ENCODE measurements at places on chromosomes 5 and 9.

- DNase-seq, result no peak
Observed at GRCh38 chr5:6146271-6146670, 232.1 kb downstream of the MED10 start.

- no peak for DNase-seq
Observed at GRCh38 chr5:22329683-22330082, 523.5 kb downstream of the CDH12 start.

- DNase-seq, result no peak
Observed at GRCh38 chr9:4748612-4749011, 7.6 kb upstream of the AK3 start.

- no peak for DNase-seq
Observed at GRCh38 chr9:128043467-128043868, 23.7 kb downstream of the NAIF1 start.

DNA sequence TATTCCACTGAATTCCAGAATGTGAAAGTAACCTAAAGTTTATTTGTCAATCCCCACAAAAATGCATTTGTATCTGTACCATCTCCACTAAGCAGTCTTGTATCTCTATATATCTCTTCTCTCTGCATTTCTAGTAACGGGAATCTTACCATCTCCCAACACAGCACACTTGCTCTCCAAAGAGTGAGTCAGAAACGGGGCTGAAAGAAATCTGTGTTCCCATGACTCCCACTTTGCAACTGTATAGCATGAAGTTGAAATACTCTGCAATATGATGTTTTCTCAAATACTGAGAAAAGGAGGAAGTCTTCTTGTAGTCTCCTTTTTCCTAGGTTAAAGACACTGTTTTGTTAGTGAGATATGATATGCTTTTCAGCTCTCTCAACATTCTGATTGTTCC lies 848.8 kb upstream of the ACO1 start:
- no peak for DNase-seq

- no peak for DNase-seq
Observed at GRCh38 chr5:170247363-170247762, 14.6 kb downstream of the C5orf58 start.

GRCh38 chr5:73692166-73692640 lies 66.2 kb downstream of the ARHGEF28 start:
- DNase-seq, result no peak

DNA sequence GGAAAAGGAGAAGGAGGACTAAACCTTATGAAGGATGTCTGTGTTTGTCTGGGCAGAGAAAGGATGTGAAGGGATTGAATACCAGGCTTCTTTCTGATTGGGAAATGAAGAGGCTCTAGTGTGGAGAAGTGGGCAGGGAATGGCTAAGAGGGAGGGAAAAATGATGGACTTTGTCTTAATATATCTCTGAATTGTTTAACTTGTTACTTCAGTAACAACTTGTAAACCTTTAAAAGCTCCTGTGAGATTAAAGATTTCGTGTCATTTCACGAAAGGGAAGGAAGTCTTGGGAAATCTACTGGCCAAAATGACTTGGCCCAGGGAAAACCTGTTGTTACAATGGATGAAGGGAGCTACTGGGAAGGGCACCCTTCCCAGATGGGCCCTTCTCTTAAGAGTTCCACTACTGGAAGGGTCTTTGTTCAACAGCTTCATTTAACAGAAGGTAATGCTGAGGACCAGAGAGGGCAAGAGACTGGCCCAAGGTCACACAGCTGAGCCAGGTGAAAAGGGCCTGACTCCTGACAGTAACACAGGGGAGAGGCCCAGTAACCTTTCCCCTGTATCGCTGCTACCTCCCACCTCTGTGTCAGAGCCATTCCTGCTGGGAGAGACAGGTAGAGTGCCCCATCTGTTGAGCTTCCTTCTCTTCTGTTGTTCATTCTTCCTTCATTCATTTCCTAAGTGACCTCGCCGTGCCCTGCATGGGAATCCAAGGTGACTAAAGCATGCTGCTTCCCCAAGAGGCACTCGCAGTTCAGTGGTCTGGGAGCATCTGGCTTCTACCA lies 5.1 kb upstream of the TCOF1 start:
- no peak for DNase-seq

GRCh38 chr5:150175536-150175935 lies 9.0 kb downstream of the CDX1 start:
- DNase-seq, result no peak

DNA sequence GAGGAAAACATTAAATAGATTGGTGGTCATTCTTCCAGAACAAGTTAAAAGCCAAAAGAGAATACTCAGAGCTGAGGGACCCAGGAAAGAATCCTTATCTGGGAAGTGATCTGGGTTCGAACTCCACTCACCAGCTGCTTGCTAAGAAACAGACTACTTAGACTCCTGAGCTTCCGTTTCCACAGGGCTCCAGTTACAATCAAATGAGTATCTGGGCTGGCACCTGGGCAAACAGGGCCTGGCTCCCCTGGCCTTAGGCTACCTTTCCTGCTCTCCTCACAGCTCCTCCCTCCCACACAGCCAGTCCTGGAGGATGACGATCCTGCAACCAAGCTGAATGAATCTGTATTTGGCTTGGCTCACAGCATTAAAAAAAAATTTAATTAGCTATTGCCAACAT lies 2.5 kb downstream of the MAPK9 start:
- DNase-seq, result no peak

- DNase-seq, result no peak
Observed at GRCh38 chr5:24272741-24273140, 372.0 kb downstream of the CDH10 start.

DNA sequence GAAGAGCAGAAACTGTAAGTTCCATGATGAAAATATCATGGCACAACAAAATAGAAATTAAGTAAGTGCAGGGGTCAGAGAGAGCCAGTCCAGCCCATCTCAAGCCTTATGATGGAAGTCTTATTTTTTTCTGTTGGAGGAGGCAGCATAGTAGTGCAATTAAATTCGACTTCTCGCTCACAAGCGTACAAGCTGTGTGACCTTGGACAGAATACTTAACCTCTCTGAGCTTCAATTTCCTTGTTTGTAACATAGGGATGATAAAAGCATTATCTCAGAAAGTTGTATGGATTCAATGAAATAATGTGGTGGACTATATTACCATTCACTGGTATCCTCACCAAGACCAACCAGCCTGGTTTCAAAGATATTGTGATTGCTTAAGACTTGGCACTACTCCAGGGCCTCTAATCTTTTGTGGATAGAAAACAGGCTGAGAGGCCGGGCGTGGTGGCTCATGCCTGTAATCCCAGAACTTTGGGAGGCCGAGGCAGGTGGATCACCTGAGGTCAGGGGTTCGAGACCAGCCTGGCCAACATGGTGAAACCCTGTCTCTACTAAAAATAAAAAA lies 26.8 kb upstream of the MVB12B start:
- no peak for DNase-seq

DNA sequence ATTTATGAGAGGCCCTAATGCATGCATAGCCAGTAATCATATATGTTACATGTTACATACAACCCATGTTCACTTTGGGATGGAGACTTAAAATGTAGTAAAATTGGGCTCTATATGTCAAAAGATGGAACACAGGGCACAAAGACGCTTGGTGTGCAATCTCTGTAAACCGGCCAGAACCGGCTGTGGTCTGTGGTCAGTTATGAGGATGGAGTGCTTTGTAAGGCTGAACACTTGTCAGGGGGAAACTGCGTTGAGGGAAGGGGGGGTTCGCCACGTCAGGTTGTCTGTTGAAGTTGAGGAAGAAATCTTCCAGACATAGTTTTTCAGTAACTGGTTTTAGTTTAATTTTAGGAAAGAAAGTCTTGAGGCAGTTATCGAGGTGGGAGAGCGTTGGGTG lies 2.7 kb upstream of the CKMT2 start:
- DNase-seq, result no peak

- DNase-seq, result no peak
Observed at GRCh38 chr9:36416890-36417289, 16.8 kb upstream of the RNF38 start.

- no peak for DNase-seq
Observed at GRCh38 chr9:75228893-75229292, 140.6 kb downstream of the OSTF1 start.

DNA sequence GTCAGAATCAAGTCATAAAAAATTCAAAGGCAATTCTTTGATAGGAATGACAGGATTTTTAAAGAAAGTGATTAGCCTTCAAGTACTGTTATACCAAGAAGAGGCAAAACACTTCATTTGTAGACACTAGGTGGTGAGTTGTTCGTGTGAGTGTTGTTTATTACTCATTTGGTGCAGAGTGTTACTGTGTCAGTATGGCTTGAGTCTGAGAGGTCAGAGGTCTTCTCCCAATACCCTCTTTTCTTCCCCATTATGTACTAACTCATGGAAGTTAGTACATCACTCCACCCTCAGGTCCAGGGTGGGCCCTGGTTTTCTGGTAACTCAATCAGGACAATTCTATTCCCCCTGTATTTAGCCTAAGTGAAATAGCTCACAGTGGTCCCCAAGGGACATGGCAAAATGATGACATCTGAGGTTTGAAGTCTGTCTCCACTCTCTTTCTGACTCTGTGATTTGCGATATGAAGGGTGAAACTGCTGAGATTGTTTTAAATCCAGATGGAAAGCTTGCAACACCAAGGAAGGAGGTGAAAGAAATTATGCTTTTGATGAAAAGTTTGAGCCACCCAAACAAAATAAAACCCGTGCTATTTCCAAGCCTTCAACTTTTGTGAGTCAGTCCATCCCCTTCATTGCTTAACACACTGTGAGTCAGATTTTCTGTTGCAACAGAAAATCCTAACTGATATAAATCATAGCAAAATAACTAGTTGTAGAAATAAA lies 56.8 kb downstream of the NUDT12 start:
- no peak for DNase-seq

GRCh38 chr9:3386753-3387152 lies 139.0 kb downstream of the RFX3 start:
- DNase-seq, result no peak

GRCh38 chr5:56574778-56575177 lies 240.6 kb upstream of the MAP3K1 start:
- no peak for DNase-seq

DNA sequence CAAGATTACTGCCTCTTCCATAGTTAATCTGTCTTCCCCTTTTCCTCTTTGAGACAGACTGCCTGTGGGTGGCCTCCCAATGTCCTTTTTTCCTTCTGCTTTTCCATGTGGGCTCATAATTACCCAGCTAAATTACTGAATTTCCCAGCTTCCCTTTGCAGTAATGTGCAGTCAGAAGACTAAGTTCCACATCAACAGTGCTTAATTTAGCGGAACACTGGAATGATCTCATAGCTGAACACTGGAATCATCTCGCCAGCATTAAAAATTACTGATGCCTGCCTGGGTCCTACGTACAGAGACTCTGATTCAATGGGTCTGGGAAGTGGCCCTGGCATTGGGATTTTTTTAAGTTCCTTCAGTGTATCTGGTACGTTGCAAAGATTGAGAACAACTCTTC lies 84.3 kb downstream of the DNAH5 start:
- no peak for DNase-seq

- no peak for DNase-seq
Observed at GRCh38 chr5:53917095-53917494, 356.7 kb downstream of the NDUFS4 start.

GRCh38 chr9:112283582-112284253 lies 49.7 kb downstream of the PTBP3 start:
- no peak for DNase-seq

DNA sequence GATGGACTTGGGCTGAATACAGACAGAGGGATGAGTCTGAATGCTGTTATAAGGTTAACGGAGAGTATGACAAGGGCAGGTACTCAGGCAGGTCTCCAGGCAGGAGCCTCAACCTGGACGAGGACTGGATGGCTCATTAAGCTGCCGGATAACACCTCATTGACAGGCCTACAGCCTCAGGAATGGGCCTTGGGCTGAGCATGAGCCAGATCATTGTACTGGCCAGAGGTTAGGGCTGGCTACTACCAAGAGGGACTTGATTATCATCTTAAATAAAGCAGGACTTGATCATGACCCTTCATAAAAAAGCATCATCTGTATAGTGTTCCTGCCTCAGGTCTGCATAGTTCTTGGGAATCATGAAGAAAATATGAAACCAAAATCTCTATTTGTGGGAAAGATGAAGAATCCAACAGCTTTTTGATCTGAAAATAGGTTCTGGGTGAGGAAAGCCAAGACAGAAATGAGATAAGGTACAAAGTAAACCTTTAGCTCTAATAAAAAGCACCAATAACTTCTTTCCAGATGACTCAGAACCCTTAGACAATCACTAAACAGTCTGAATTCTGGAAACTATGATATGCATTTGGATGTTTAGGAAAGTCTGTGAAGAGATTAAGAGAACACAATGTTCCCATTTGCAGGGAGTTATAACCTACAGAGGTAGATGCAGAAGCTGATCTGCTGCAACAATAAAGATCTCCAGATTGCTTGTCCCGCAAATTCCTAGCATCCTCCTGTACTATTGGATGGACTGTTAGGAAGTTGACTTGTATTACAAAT lies 343.1 kb downstream of the CTNND2 start:
- no peak for DNase-seq

GRCh38 chr5:77947041-77947428 lies 170.9 kb upstream of the TBCA start:
- no peak for DNase-seq

GRCh38 chr9:131543141-131543540 lies 2.2 kb upstream of the PRRT1B start:
- no peak for DNase-seq

- DNase-seq, result no peak
Observed at GRCh38 chr5:5705010-5705409, 282.5 kb downstream of the ICE1 start.

- no peak for DNase-seq
Observed at GRCh38 chr9:18989097-18989496, 43.9 kb downstream of the SAXO1 start.
